Fibroblast of skin of left quadriceps (primary cell): ENCODE measurements at places on chromosomes 13 and 19.

DNA sequence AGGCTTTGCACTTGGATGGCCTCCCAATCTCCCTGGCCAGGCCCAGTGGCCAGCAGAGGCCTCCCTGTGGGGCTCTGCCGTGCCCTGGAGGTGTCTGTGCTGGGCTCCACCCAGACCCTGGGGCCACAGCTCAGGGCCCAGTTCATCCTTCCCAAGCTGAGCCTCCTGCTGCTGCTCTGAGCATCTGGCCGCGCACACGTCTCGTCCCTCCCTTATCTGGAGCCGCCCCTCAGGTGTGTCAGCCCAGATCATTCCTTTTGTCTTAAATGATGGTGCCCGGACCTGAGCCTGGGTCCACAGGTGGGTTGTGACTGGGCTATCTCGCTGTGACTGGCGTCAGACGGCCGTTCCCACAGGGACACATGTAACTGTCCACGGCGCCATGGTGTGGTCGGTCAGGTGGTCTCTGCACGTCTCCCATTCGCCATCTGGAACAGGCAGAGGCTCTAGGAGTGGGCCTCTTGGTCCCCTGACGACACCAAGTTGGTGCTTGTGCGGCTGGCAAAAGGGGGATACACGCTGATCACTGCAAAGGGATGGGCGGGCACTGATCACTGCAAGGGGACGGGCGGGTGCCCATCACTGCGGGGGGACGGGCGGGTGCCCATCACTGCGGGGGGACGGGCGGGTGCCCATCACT lies 14.3 kb upstream of the ZNF554 start:
- DNase-seq: no peak

GRCh38 chr13:29925457-29926097 lies 75.2 kb upstream of the UBL3 start:
- DNase-seq: peak; percentile 60

DNA sequence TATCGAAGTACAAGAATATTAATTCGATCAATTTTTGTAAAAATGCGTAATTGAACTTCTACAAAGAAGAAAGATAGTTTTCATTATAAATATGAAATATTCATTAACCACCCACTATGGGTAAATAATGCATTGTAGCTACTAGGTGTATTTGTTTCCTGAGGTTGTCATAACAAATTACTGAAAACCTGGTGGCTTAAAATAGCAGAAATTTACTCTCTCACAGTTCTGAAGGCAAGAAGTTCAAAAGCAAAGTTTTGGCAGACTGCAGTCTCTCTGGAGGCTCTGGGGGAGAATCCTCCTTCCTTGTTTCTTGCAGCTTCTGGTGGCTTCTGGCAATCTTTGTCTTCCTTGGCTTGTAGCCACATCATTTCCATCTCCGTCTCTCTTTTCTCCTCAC lies 99.2 kb upstream of the MIR17HG start:
- no peak for DNase-seq

GRCh38 chr19:50759886-50760285 lies 10.4 kb upstream of the GPR32 start:
- no peak for DNase-seq

DNA sequence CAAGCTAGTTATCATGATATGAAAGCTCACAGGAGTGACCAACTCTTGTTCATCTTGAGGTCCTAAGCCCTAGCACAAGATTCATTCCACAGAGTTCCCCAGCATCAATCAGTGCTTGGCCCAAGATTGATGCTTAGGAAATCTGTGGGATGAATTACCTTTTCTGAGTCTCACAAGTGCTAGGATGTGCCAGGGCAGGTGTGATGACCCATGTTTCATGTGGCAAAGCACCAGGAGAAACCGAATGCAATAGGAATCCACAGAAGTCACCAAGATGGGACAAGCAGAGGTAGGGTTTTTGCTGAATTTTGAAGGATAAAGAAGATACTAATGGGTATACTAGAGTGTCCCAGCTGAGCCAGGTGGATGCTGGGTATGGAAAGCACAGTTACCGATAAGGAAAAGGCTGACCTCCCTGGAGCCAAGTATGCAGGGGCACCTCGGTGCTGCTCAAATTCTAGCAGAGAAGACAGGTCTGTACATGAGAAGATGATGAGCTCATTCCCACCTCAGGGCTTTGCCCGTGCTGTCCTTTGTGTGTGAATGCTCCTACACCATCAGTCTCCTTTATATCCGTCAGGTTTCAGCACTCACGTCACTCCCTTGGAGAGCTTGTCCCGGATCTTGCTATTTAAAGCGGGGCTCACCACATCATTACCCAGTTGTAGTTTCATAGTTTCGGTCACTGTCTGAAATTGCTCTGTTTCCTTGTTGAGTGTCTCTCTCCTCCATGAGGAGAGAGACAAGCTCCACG lies 168.9 kb upstream of the TSC22D1 start:
- DNase-seq: no peak

GRCh38 chr13:97133955-97134354 lies 88.2 kb upstream of the MBNL2 start:
- no peak for DNase-seq

DNA sequence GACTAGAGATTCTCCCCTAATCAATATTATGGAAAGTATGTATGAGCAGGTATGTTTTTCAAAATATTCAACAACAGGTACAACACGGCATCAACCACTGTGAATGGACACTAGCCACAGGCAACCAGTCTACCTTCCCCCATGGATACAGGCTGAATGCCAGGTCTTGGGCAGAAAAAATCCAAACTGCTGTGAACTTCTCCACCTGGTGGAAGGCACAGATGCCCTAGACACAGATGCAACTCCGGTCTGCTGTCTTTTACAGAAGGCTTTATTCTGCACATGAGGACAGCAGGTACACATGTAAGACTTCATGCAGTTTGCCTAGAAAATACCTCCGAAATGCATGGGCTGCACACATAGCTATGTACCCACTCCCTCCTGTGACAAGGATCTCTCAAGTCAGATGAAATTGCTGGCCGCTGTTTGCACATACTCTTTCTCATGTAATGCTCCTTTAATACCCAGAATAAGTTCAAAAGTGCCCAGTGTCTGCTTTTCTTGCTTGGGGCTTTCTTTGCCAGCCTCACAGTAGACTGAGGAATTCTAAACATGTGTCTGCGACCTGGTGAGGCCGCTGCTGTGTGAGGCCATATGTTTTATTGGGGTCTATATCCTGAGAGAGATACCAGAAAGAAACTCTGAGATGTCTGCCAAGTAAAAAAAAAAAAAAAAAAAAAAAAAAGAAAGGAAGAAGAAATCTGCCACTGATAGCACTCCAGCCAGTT lies 325.9 kb downstream of the FOXO1 start:
- DNase-seq: no peak

DNA sequence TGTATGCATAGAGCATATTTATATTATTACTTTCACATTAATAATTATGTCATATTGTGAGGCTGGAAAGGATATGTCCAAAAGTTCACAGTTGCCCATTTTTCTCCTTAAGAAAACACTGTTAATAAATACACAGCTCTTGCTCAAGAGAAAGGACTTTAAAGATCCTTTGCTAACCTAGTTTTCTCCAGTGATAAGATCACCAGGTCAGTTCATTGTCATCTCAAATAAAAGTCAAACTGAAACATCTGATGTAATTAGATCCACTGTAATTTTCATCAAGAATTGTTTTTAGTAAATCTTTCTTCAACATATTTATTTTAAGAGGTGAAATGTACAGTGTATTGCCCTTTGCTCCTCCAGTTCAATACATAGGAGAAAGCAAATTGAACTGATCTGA lies 82.8 kb upstream of the KLHL1 start:
- DNase-seq: no peak

GRCh38 chr19:50159078-50159477 lies 4.0 kb downstream of the IZUMO2 start:
- DNase-seq: no peak
